T1000 (cell line): ENCODE measurements at places on chromosomes 11 and 22.

DNA sequence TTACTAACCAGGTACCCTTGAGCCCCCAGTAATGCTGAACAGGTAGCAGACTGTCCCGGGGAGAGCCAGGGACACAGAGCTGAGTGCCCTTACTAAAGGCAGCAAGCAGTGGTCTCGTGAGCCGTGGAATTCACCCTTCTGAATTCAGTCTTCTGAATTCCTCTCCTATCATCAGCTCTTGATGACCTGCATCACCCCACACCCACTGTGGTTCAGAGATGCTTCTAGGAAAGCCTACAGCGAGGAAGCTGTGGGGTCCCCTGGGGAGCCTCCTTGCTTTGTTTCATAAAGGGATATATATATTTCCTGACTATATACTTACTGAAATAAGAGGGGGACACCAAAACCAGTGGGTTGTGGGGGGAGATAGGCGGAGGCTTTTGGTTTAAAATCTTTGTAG lies 2.6 kb downstream of the SPATA19 start:
- DNase-seq = no peak

DNA sequence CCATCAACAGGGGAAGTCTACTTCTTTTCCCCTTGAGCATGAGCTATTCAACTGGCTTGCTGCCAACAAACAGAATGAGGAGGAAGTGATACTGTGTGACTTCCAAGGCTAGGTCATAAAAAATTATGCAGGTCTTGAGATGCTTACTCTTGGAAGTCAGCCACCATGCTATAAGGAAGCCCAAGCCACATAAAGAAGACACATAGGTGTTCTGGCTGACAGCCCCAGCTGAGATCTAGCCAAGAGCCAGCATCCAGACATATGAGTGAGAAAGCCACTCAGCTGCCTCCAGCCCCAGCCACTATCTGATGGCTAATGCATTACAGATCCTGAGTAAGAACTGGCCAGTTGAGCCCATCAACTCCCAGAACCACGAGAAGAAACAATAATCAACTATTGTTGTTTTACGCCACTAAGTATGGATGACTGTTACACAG lies 31.0 kb upstream of the PPP2R1B start:
- no peak for DNase-seq

GRCh38 chr22:30940685-30941362 lies 27.8 kb downstream of the MORC2 start:
- DNase-seq = no peak

GRCh38 chr22:24728790-24729637 lies 45.5 kb downstream of the PIWIL3 start:
- DNase-seq = no peak

DNA sequence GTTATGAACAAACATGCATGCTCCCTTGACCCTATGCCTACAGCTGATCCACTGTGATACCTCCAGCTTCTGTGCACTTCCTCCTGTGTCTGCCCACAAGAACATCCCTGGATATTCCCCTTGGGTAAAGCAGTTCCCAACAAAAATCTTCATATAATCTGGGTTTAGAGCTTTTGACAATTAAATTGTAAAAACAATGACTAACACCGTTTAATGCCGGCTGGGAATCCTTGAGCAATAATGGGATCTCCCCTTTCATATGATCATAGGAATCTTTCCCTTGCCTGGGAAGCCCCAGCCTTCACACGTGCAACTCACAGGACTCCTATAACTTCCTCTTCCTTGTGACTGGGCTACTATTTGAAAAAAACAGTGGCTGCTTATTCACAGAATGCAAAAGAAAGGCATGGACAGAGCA lies 6.3 kb upstream of the ZC3H12C start:
- DNase-seq = peak; percentile 18

DNA sequence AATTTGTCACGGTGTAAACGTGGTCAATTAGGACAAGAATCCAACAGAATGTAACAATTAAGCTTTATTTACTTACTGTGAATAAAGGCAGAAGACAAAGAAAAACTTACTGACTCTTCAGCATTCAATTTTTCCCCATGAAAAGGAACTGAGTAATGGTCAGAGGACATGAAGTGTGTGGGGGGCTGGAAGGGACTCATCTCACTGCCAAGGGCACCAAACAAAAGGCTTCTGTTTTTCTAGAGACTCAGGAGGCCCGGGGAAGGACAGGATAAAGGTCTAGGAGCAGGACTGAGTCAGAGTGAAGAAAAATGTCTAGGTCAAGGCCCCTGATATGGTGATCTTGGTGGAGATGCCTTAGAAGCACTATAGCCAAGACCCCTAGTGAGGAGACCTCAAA lies 564.2 kb upstream of the ANO5 start:
- no peak for DNase-seq

DNA sequence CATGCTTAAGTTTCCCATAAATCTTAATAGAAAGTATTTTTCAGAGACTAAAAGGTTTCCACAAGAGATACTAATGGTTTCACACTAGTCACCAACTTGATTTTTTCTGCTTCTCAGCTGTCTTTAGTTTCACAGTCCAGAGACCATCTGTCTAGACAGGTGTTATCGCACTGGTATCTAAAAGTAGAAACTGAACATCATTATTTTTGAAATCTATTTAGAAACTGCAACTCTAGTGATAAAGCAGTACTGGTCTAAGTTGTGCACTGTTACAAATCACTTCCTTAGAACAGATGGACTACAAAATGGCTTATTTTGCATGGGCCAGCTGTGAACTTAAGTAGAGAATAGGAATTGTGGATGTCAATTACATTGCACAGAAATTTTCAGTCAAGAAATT lies 78.0 kb downstream of the CNTN5 start:
- DNase-seq = no peak

DNA sequence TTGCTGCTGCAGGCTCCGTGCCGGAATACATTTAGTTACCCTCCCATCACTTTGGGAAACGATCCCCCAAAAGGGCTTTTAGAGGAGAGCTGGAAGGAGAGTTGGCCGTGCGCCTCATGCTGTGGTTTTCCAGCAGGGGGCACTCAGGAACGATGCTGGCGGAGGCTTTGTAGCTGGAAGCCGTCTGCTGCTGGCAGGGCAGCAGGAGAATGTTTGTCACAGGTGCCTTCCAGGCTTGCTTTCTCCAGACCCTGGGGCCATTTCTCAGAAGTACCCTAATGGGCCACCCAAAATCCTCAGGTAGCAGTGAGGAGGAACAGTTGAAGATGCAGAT lies 30.0 kb upstream of the CABP7 start:
- no peak for DNase-seq

- DNase-seq = no peak
These were observed 63.2 kb downstream of the MTMR3 start for GRCh38 chr22:29946220-29946619.

- no peak for DNase-seq
These were observed 17.6 kb downstream of the GDPD5 start for GRCh38 chr11:75508051-75508561.

DNA sequence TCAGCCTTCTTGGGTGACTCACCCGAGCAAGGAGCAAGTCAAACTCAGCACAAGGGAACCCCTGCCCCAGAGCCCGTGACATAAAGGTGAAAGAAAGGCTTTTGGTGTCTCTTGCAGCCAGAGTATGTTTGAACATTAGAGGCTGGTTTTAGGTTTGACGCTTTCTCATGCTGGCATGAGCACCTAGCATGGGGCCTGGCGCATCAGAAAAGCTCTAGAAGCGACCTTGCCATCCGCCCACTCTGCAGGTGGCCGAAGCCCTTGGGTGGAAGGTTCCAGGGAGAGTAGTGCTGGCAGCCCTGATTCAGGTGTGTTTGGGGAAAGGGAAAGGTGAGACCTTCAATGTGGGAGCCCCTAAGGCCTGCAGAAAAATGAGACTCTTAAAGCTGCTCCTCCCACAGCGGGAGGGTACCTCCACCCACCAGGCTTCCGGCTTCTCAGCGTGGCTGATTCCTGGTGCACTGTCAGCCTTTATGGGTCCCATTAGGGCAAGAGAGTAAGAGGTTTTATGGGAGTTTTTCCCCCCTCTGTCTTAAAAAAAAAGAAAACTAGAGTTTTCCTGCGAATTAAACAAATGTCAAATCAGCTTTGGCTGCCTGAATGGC lies 88.4 kb downstream of the GRIK4 start:
- DNase-seq = no peak

- DNase-seq = no peak
These were observed 23.6 kb upstream of the LMO2 start for GRCh38 chr11:33915526-33915925.

GRCh38 chr11:8006349-8006977 lies 19.3 kb downstream of the EIF3F start:
- peak; percentile 47 for DNase-seq

DNA sequence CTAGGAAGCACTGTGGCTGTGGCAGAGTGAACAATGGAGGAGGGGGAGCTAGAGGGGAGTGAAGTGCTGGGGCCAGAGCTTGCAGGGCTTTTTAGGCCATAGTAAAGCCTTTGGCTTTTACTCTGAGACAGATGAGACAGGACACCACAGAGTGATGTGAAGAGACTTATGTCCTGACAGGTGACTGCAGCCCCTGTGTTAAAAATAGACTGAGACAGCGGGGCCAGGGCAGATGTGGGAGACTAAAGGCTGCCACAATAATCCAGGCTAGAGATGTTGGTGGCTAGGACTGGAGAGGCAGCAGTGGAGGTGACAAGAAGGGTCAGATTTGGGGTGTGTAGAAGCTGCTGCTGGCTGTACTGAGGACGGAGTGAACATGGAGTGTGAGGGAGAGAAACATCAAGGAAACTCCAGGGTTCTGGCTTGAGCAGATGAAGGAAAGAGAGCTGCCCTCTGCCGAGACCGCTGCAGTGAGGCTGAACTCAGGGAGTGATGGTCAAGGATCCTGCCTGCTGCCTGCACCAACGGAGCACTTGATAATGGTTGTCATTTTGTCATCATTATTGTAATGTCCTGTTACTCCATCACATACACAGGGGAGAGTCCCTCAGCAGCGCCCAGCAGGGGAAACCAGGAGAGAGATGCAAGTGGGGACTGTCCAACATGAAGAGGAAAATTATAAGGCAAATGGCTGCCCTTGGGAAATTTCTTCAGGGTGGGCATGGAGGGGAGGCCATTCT lies 27.4 kb downstream of the SLC43A1 start:
- DNase-seq = no peak

DNA sequence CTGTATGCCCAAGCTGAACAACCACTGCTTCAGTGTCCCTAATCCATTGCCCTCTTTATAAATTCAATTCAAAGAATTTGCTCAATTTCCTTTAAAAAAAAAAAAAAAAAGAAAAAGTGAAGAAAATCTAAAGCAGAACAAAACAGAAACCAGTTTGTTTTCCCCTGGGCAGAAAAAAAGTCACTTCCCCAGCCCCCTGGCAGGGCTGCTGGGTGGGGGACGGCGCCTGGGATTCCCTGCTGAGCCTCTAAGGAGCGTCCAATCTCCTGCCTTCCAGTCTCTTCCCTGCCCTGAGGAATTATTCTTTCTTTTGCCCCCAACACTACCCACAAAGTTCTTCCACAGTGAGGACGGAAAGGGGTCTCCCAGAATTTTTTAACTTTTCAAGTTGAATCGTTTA lies 23.9 kb downstream of the DKK3 start:
- DNase-seq = no peak

DNA sequence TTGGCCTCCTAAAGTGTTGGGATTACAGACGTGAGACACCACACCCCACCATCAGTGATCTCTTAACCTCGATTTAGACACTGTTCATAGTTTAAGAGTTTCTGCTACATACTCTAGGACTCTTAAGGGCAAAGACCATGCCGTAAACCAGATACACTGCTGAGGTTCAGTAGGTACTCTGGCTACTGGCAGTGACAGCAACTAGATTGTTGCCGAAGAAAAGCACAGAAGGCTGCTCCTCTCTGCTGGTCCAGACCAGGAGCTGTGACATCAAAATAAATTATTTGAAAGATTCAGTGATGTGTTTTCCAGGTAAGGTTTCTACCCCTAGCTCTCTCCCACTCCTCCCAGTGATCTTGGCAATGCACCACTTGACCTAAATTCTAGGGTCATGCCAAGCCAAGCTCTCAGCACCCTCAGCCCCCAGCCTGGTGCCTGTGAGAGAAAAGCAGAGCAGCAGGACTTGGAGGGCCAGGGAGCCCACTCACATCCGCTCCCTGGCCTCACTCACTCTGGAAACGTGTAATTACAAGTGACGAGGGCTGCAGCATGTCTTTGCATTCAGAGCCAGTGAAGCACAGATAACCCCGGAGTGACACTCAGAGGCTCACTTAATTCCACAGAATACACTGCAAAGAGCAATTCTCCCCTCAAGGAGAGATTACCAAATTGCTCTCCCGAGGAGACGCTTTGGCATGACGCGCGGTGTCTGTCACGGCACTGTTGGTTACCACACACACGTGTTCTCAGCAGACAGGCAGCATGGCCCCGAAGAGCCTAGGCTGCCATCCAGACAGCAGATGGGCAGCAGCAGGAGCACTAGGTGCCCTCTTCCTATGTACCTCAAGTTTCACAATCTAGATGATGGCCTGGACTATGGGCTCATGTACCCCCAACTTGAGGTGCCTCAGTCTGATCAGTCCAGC lies 96.9 kb upstream of the PITPNB start:
- no peak for DNase-seq

DNA sequence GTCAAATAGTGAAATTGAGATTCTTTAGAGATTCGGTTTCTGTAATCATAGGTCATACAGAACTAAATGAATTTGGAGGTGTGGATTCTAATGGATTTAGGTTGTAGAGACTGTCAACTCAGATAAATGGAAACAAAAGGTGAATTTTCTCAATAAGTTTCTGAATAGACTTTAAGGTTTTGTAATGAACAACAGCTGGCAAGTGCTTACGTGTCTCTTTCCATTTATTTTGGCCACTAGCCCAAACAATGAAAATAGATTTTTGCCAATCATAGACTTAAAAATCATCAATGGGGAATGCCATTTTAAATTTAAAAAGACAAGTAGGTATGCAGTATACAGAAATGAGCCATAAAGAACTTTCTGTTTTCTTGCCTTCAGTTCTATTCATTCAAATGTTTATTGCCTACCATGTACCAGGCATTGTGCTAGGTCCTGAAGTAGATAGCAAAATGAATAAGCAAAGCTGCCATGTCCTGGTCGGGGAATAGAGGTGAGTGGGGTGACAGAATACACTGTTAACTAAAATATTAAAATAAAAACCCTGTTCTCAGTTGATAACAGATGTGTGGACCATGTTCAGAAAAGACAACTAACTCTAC lies 16.9 kb upstream of the TMEM135 start:
- no peak for DNase-seq

DNA sequence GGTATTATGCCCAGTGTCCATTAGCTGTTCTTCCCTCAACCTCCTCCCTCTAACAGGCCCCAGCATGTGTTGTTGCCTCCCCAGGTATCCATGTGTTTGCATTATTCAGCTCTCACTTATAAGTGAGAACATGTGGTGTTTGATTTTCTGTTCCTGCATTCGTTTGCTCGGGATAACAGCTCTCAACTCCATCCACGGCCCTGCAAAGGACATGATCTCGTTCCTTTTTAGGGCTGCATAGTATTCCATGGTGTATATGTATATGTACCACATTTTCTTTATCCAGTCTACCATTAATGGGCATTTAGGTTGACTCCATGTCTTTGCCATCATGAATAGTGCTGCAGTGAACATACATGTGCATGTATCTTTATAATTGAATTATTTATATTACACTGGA lies 82.8 kb downstream of the PRMT3 start:
- DNase-seq = no peak
